ENCODE measurements at places on chromosomes 7 and 10.

DNA sequence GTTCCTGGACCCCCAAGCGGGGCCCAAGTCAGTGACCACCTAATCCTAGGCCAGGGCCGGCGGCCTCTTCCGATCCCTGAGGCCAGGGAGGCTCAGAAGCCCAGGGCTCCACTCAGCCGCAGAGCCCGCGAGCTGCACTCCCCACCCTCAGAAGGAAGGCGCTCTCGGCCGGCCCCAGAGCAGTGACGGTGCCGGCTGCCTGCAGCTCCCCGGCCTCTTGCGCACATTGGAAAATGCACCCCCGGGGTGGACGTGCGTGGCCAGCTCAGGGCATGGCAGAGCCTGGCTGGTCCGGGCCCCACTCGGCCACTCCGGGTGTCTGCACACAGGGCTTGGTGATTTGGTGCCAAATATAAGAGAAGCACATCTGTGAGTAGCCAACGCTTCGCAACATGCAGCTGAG lies 269.1 kb downstream of the PTPRN2 start:
- no peak for DNase-seq

- no peak for DNase-seq
These were observed 30.9 kb downstream of the SCIN start for GRCh38 chr7:12601302-12601869.

GRCh38 chr7:14521183-14521582 lies 381.4 kb downstream of the DGKB start:
- no peak for DNase-seq

DNA sequence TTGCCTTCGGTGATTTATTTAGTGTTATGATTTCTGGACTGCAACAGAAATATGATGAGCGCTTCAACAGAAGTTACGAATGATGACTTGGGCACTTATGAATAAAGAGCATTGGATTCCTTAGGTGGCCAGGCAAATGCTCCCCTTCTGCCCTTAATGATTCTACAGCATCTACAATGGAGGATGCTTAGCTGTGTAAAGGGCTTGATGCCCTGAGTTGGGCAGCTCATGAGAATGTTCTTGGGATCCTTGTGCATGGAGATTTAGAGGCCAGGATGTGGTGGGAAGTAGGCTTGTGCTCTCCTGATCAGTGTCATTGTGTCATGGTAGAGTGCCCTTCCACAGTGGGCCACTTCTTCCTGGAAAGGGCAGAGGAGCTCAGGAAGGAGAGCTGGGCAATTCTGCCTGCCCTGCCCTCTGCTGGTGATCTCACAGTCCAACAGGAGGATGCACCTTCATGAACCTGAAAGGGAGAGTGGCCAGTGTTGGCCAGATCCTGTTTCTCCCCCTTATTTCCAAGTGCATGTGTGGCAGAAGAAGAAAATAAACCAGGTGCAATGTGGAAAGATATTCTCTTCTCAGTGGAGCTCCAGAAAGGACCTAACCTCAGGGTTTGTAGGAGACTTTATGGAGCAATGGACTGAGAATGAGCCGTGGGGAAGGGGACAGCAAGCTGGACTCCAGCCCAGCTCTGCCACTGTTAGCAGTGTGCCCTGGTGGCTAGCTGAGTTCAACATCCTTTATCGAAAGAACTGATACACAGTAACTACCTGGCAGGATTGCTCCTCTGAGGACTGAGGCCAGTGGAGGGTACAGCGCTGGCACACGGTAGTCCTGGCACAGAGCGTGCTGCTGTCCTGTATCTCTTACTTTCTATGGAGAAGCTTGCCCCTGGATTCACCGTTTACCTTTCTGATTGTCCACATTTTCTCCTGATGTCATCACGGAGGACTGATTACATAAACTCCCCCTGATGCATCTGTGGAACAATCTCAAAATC lies 182.9 kb downstream of the BMPER start:
- peak; percentile 22 for DNase-seq

GRCh38 chr10:78891741-78892140 lies 177.0 kb upstream of the ZMIZ1 start:
- DNase-seq = no peak

DNA sequence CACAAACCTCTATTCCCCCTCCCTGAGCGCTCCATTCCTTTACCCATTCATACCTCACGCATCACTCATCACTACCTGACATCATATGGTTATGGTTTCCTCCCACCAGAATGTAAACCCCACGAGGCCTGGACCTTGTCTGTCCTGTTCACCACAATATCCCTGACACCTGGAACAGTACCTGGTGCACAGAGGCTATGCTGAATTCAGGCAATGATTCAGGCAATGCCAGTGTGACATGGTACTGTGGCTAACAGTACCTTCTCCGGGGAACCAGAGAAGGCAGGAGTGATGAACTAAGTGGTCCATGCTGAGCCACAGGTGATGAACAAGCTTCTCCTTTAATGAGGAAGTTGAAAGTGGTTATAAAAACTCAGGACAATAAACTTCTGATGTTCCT lies 202.5 kb upstream of the PLXNA4 start:
- no peak for DNase-seq

GRCh38 chr10:100811752-100812750 lies 66.7 kb downstream of the PAX2 start:
- DNase-seq = no peak

- no peak for DNase-seq
These were observed 58.3 kb upstream of the KIF5B start for GRCh38 chr10:32114508-32114907.

Measured in erythroblast (primary cell).